ENCODE measurements at places on chromosomes 7 and 10.

DNA sequence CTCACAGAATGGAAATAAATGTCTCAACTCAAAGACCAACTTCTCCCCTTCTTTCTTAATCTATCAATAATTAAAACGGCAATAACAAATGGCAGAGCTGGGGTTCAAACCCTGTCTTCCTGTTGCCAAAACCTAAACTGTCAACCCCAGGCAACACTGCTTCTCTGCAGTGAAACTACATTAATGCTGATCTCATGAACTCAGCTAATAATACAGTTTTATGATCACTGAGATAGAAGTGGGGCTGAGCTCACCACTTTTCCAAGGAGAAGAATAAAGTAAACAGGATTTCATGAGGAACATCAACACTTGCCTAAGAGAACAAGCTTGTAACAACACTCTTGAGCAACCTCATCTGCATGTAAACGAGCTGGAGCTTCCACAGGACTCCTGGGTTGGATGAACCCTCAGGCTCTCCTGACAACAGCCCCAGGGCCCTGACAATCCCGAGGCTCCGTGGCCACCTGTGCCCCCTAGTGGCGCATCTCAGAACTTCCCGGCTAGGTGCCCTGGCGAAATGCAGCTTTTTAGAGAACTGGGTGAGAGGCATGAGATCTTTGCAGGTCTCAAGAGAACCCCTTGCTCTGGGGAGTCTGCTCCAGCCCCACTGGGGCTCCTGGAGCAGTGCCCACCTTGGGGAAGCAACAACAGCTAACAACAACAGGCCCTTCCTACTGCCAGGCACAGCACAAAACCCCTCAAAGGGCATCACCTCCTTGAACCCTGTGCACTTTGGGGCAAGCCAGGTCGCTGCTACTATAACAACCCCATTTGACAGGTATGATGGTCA, 169.3 kb downstream of the SH3PXD2A start:
- DNase-seq: peak; percentile 64

- peak; percentile 82 for DNase-seq
Measured at GRCh38 chr7:129780257-129780973, 168.9 kb downstream of the NRF1 start.

DNA sequence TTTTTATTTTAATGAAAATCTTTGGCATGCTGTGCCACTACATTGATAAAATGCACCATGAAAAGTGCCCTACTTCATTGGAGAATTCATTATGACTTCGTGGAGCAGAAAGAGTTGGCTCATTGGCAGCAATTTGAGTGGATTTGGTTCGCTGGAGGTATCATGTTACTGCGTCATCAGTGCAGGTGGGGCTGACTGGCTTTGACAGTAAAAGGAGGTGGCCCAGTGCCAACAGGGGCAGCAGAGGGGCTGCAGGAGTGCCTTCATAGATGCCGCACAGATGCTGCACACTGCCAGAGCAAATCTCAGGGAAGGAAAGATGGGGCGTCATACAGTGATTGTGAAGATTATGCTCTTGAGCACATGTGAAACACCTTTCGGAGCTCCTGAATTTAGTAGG, 22.2 kb downstream of the FZD1 start:
- DNase-seq: no peak

- DNase-seq: no peak
Measured at GRCh38 chr7:139492293-139492692, 8.8 kb upstream of the KLRG2 start.

DNA sequence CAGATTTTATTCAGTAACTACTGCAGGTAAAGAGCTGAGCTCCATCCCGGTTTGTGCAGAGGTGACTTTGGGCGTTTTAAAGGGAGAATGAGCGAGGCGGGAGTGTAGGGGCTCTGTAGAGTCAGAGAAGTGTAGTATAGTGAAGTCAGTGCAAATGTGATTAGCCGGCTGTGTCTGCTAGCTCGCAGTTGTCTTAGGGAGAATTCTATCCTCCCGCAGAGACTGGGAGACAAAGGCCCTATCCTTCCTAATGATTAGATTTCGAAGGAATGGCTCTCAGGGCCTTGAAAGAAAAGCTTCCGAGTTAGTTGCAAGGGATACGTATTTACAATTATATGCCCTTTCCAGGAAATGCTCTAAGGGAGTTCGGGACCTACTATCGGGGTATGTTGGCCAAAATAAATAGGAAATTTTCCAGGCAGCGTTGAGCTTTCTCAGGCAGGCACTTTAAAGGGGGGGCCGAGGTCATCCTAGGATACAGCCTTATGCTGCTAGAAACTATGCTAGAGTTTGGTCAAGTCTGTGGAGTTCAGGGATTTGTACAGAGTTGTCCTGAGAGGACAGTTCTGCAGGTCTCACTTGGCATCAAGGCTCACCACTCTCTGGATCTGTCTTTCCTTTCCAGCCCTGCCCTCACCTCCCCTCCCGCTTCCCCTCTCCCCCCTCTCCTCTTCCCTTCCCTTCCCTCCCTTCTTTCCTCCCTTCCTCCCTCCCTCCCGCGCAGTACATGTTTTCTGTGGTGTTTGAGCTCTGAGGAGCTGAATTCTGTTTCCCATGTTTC, 825 bp downstream of the MRPL32 start:
- DNase-seq: no peak

DNA sequence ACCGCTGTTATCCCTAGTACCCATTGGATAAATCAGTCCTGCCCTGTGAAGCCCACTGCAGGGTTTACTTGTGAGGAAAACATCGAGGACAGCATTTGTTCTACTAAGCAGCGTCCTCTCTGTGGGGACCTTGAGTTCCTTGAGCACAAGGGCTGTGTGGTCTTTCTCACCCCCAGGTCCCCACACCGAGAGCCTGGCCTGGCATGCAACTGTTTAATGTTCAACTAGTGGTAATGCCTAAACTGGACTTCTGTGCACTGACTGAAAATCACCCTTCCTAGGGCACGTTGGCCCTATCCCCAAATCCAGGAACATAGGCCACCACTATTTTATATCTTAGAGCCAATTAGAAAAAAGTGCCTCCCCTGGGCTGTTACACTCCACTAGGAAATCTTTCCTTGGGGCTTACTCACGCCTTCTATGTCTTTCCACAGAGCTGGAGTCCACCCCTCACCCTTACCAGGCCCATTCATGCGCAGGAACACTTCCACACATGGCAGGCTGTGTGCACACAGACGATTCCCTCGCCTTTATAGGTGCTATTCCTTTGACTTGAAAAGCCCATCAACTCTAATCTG, 1.7 kb upstream of the TMEM213 start:
- DNase-seq: no peak

DNA sequence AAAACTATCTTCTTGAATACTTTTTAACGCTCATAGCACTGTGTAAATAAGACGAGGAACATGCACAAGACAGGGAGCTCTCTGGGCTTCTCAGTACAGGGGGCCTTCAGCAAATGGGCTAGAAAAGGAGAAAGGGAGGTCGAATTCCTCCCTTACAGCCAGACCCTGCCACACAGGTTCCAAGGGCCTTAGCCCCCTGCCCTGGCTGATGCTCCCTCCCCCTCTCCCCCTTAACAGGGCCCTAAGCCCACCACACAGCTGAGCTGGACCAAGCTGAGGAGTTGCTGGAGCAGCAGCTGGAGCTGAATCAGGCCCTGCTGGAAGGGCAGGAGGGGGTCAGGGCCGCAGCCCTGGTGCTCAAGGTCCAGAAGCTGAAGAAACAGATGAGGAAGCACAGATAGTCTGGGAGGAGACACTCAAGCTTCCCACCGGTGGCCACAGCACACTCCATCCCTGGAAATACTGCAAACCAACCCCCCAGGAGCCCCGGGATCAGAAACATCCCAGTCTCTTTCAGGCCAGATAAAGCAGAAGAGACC, 153.9 kb downstream of the SNX13 start:
- no peak for DNase-seq
